ENCODE measurements at places on chromosomes 7 and 10.

- DNase-seq, result no peak
Measured at GRCh38 chr10:123327450-123327849, 173.2 kb downstream of the BUB3 start.

GRCh38 chr7:132270517-132270916, 305.8 kb downstream of the PLXNA4 start:
- DNase-seq, result no peak

DNA sequence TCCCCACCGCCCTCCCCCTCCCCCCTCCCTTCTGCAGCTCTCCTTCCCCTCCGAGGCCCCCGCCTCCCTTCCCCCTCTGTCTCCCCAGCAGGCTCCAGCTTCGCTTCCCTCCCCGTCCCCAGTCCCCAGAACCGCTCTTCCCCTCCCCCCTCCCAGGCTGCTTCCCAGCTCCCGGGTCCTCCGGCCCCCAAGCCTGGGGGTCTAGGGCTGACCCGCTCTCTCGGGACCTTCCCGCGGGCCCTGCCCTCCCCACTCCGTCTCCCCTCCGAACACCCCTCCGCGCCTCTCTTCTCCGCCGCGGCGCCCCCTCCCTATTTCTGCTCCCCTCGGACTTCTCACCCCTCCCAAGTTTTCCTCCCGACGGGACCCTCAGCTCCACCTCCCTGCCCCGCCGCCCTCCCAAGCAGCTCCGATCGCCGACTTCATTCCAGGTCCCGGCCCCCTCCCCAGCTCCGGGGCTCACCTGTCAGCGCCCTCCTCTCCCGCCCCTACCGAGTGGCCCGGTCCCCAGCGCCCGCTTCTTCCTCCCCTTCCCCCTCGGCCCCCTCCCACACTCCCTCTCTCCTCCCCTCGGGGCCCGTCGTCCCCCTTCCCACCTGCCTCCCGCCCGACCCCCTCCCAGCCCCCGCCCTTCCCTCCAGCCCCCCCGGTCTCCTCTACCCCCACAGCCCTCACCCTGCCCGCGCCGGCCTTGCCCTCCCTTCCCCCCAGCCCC, 990 bp downstream of the ZNF467 start:
- DNase-seq, result peak; percentile 13

- DNase-seq, result no peak
Measured at GRCh38 chr10:130743751-130744271, 567.7 kb downstream of the TCERG1L start.

- DNase-seq, result no peak
Measured at GRCh38 chr10:23441251-23441650, 2.4 kb downstream of the OTUD1 start.

- DNase-seq, result no peak
Measured at GRCh38 chr10:103786020-103786419, 69.4 kb downstream of the SH3PXD2A start.

- no peak for DNase-seq
Measured at GRCh38 chr10:100650693-100651092, 94.7 kb upstream of the PAX2 start.

DNA sequence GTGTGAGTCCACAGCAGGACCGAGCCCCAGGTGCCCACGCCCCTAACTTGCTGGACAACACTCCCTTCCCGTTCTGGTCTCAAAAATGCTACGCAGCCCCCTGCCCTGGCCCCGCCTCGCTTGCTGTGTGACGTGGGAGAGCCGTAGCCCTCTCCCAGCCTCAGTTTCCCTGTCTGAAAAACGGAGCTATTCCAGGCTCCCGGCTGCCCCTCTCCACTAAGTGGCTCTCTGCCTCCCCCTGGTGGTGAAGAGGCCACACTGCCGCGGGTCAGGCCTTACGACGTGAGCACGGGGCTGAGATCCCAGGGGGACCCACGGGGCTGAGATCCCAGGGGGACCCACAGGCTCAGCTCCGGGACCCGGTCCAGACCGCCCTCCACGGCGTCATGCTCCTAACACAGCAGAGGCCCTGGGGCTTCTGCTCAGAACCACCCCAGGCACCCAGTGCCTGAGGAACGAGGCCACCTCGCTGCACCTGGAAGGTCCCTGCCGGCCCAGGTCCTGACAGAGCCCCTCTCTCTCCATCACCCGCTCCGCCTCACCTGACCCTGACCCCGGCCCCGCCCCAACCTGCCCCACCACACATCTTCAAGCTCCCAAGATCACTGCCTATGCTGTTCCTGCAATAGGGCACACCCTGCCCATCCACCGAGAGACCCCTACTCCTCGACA, 26.7 kb downstream of the MICALL2 start:
- DNase-seq, result peak; percentile 87

- DNase-seq, result no peak
Measured at GRCh38 chr10:69681436-69681835, 51.4 kb downstream of the FAM241B start.

DNA sequence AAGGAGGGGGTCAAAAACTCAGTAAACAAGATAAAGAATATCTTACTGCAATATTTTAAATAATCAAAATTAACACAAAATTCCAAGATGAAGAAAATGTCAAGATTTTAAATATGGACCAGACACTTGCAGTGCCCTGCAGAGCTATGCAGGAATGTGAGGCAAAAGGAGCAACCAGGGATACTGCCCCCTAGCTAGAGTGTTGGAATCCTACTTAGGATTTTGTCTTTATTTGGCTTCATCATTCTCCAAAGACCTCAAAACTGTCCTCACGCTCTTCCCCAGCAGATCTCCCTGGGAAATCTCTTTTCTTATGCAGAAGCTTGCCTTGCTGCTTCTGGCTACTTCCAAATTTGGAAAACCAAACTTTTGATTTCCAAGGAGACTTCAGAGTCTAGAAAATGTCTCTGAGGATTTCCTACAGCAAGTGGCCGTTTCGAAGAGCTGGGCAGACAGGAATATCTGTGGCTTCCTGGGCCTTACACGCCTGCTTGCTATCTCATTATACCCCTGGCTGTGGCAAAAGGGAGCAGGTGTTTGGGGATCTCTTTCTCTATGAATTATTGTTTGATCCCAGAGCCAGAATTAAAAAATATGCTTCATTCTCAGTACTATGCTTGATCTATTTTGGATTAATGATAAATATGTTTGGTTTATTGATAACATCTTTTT, 232.2 kb upstream of the BMPER start:
- no peak for DNase-seq

DNA sequence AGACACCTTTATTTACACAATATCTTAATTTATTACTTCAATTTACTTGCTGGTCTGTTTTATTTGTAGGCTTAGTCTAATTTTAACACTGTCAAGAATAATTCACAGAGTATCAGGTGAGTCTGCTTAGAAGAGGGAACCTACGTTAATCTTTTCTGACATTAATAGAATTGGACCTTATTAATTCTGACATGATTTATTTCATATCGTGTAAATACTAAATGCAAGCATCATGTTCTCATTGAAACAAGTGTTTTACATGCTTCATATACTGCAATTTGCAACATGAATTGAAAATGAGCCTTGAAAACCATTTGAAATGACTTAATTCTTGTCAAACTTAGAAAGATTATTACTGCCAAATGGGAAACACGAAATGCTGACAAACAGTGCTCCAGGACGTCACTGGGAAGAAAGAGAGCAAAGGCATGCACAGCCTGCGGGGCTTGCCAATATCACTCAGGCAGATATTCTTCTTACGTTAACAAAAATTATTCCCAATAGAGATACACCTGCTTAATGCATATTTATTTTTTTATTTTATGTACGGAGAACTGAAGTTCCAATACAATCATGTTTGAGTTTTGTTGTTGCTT, 282.0 kb upstream of the AKR1E2 start:
- DNase-seq, result no peak

DNA sequence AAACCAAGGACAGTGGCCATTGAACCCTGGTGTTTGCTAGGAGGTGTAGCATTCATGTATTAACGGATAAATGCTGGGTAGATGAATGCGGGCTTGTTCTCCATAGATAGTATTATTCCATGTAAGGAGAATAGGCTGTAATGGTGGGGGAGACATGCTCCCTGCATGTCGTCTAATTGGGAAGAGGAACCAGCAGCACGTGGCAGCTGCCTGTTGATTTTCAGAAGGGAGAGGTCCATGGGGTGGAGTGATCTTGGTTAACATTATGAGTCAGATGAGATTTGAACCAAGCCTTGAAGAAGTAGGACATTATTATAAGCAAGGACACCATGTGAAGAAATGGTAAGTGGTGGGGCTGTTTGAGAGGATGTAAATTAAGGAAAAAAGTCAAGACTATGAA, 112.5 kb downstream of the WNT2 start:
- DNase-seq, result peak; percentile 19

GRCh38 chr7:93188870-93189634, 37.2 kb downstream of the HEPACAM2 start:
- no peak for DNase-seq

- no peak for DNase-seq
Measured at GRCh38 chr10:1860351-1860750, 123.0 kb upstream of the ADARB2 start.

DNA sequence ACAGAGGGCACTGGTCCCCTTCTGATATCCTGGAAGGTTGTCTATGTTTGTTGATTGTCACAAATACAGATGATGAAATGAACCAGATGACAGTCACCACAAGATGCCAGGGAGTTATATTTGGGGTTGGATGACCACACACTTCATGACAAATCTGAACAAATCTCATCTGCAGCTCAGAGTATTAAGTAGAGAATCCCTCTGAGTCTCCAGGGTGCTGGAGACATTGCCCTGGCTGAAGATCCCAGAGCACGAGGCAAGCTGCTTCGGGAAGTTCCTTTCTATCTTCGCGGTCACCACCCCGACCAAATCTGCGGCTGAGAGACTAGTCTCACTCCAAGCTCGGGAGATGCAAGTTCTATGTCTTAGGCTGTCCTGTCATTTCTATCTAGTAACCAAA, 9.0 kb downstream of the DENND2A start:
- no peak for DNase-seq

DNA sequence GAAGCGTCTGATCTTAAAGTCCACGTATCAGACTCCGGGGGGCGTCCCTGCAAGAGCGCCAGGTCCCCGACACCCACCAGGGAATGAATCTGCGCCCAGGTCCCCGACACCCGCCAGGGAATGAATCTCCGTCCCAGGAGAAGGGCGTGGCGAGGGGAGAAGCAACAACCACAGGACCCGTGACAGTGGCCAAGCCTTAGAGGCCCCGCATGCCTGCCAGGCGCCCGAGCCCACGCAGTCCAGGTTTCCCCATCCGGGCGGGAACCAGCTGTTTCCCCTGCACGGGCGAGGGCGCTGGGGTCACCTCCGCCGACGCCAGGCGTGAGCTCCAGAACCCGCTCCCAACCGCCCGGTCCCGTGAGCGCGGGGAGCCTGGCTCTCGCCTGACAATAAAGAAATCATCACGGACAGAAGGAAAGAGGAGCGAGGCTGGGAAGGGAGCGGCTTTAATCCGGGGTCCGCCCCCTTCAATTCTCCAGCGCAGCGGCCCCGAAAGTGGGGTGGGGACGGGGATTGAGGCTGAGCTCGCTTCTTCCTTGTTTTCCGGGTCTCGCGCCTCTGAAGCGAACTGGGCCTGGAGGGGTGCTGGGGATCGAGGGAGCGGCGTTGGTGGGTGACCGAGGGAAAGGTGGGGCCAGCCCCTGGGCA, 29.0 kb upstream of the BMS1 start:
- peak; percentile 59 for DNase-seq

DNA sequence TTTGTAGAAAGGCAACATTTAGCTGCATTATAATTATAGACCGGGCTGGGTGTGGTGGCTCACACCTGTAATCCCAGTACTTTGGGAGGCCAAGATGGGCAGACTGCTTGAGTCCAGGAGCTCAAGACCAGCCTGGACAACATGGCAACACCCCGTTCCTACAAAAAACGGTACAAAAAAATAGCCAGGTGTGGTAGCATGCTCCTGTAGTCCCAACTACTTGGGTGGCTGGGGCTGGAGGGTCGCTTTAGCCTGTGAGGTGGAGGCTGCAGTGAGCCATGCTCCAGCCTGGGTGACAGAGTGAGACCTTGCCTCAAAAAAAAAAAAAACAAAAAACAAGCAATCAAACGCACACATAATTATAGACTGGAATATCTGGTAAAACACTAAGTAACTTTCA, 5.0 kb downstream of the YWHAG start:
- DNase-seq, result no peak

- no peak for DNase-seq
Measured at GRCh38 chr7:5646846-5647245, 134.6 kb downstream of the RNF216 start.

GRCh38 chr7:88344956-88345832, 38.5 kb upstream of the STEAP4 start:
- DNase-seq, result peak; percentile 47

- DNase-seq, result no peak
Measured at GRCh38 chr7:1894906-1895663, 225.0 kb downstream of the ELFN1 start.

- DNase-seq, result no peak
Measured at GRCh38 chr7:122304996-122305421, 459 bp upstream of the FEZF1 start.
